ENCODE measurements at places on chromosomes 11 and 22.

GRCh38 chr11:67270256-67271204, 4.3 kb downstream of the GRK2 start:
- no peak for ATAC-seq

DNA sequence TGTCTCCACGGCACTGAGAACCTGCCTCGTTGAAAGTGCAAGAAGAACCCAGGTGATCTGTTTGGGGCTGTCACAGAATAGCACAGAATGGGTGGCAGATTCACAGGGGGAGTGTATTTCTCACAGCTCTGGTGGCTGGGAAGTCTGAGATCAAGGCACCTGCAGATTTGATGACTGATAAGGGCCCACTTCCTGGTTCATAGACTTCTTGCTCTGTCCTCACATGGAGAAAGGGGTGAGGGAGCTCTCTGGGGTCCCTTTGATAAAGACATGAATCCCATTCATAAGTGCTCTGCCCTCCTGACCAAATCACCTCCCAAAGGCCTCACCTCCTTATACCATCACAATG, 198.5 kb upstream of the SORL1-AS1 start:
- no peak for ATAC-seq

DNA sequence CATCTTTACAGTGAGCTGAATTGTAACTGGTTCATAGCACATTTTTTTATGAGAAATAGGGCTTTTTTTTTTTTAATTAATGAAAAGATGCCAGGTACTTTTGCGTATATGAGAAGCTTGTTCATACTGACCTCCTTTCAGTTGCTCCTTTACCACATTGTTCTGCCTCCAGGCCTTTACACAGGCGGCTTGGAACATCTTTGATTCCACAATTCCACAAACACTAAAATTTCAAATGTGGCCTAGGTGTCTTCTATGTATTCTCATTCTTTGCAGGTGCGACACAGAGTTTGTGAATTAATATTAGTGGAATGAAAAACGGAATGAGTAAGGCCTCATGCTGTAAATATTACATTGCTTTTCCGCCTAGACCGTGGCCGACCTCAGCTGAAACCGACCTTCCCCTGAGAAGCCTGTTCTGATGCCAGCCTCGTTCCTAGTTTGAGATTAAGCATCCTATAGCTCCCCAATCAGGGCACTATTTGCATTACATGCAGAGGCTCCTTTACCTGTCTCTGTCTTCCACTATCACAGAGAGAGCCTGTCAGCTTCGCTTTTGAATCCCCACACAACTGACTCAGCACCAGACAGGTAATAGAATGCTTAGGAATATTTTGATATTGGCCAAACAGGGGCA, 125.8 kb downstream of the LDLRAD3 start:
- no peak for ATAC-seq

DNA sequence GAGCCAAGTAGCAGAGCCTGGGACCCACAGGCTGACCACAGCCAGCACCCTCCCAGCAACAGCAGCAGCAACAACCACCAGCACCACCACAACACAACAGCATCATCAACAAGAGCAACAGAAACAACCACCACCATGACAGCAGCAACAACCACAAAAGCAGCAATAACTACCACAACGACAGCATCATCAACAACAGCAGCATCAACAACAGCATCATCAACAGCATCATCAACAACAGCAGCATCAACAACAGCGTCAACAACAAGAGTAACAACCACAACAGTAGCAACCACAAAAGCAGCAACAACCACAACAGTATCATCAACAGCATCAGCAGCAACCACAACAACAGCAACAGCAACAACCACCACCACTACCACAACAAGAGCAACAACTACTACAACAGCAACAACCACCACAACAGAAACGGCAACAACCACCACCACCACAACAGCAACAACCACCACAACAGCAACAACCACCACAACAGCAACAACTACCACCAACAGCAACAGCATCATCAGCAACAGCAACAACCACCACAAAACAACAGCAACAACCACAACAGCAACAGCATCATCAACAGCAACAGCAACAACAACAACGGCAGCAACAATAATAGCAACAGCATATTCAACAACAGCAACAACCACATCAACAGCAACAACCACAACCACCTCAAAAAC, 22.1 kb upstream of the FGF3 start:
- ATAC-seq, result no peak

- ATAC-seq, result no peak
These were observed 1125.4 kb downstream of the DLG2 start for GRCh38 chr11:84501750-84502149.

DNA sequence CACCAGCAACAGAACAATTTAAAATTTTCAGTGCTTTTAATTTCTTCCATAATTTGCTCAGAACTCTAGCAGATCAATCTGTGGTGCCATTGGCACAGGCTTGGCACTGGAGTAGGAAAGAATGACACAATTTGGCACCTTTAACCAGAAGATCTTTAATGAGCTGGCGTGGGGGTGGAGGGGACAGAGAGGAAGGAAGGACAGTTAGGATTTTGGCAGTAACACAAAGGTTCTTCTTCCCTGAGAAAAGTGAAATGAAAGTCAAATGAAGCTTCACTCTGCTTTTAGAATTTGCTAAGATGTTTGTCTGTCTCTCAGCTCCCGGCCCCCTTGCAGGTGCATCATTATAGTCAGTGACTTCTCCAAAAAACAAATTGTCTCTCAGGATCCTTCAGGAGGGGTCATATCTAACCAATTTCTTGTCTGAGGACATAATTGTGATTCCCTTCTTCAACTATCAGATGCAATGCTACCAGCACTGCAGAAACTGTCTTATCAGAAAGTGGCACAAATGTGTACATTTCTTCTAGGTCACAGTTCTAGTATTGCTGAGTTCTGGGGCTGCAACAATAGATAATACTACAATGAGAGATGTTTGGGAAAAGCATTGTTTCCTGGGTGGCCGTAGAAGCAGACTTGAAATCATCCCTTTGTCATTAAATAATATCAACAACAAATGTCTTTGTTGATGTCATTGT, 66.8 kb downstream of the CSTPP1 start:
- no peak for ATAC-seq

DNA sequence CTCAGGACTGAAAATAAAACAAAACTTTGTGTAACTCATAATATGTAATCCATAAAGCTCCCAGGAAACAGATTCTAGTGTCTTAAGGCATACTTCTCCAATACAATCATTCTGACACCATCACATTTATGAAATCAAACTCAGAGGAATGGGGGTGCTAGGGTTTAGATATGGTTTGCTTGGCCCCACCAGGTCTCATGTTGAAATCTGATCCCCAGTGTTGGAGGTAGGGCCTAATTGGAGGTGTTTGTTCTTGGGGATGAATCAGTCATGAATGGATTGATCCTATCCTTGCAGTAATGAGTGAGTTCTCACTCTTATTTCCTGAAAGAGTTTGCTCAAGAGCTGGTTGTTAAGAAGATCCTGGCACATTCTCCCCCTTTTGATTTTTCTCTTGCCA, 380.9 kb downstream of the ETS1 start:
- no peak for ATAC-seq

DNA sequence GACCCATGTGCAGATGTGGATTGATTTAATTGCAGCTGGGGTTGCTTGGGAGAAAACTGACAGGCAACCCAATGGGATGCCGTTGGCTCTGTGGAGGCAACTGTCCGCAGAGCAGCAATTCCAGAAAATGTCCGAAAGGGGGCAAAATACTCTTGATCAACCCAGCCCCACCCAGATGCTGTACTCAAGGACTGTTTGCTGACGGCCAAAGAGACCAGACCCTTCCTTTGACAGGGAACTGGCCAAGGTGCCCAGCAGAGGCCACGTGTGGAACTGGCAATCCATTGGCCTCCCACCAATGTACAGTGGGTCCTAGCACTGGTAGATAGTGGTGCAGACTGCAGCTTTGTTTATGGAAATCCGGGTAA, 29.7 kb upstream of the KCNA4 start:
- ATAC-seq, result no peak

DNA sequence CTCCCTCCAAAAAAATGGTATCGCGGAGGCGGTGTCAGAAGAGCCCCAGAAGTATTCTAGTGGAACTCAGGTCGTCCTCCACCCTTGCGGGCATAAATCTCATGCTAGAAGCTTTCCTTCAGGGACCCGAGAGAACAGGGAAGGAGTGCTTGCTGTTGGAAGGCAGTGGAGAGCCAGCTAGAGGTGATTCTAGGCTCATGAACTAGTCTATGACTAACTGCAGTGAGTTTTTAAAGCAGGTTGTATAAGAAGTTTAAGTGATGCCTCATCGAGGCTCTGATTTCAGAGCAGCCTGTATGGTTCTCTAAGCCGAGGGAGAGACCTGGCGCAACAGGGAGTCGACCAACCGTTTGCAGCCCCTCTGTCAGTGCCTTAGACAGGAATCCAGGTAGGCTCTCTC, 85.7 kb downstream of the TBC1D22A start:
- no peak for ATAC-seq

- ATAC-seq, result no peak
These were observed 32.1 kb downstream of the SERPIND1 start for GRCh38 chr22:20805972-20806471.

DNA sequence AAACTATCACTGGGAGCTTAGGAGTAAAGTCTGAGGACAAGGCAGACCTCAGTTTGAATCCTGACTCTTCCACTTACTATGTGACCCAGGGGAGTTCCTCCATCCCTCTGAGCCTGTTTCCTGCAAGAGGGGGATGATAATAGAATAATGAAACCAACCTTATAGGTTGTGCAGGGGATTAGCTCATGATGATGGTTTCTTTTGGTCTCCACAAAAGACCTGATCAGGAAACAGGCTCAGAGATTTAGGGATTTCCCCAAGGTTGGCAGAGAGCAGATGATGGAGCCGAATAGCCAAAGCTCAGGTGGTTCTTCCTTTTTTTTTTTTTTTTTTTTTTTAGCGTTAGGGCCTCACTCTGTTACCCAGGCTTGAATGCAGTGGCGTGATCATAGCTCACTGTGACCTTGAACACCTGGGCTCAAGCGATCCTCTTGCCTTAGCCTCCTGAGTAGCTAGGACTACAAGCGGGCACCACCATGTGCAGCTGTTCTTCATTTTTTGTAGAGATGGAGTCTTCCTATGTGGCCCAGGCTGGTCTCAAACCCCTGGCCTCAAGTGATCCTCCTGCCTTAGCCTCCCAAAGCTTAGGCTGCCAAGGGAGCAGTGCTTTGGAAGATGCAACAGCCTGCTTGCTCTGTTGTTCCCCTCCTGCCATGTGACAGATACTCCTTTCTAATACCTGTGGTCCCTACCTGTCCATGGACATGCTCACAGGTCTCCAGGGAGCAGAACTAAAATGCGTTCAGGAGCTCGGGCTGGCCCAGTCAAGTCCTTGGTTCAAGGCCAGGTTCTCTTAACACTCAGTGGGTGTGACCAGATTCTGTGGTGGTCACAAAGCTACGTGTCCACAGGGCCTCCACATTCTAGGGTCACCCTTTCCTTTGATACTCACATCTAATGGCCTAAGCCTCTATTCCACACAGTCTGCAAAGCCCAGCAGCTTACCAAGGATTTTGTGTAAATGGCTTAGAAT, 22.3 kb downstream of the PATZ1 start:
- no peak for ATAC-seq

DNA sequence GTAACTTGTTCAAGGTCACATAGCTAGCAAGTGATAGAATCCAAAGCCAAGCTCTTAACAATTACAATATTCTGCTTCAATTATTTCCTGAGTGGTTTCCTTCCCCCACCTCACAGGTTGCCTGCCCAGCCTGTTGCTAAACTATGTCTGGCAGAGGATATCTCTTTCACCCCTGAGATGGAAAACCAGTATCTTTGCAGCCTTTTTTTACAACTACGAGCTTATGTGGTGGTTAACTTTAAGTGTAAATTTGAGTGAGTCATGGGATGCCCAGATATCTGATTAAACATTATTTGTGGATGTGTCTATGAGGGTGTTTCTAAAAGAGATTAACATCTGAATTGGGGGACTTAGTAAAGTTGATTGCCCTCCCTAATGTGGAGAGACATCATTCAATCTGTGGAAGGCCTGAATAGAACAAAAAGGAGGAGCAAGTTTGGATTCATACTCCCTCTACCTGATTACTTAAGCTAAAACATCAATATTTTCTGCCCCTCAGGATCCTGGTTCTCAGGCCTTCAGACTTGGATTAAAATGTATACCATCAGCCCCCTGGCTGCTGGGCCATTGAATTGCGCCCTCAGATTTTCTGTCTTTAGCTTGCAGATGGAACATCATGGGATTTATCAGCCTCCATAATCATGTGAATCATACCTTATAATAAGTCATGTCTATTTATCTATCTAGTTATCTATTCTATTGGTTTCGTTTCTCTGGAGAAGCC, 911.9 kb downstream of the METTL15 start:
- no peak for ATAC-seq

DNA sequence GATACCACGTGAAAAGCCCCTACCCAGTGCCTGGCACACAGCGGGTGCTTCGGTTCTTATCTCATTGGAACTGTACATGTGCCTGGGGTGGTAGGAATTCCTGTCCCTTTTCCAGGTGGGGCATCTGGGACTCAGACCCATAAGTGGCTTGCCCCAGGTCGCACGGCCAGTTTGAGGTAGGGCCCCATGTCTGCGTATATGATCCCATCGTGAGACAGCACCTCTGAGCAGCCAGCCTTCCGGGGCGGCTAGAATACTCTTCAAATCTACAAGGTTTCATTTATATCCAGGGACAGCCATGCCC, 33.5 kb upstream of the SMIM38 start:
- ATAC-seq, result no peak

DNA sequence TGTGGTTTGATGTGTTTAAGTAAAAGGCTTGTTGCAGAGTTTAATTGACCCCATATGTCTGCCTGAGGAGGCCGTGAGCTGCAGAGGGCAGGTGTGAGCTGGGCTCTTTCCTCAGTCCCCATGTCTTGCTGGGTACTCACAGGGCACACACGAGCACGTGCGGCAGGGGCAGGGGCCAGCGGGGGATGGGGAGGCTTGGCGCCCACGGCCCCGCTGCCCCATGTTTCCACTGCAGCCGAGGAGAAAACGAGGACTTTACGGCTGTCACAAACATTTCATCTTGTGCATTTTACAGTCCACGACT, 24.7 kb upstream of the CCDC188 start:
- ATAC-seq, result no peak

DNA sequence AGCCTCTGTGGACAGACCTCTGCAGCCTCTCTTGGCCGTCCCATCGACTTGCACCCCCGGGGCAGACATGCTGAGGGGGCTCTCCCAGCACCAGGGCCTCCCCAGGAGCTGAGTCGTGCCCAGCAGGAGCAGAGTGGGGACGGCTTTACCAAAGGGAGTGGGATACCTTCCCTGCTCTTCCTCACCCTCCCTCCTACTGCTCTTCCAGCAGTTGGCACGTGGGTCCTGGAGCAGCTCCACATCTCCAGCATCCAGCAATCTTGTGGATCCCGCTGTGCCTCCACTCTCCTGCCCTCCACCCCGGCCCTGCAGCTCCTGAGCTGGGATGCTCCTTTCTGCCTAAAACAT, 854.0 kb downstream of the BRD1 start:
- ATAC-seq, result no peak

GRCh38 chr11:33722590-33723234, 13.5 kb downstream of the CD59 start:
- peak; percentile 2 for ATAC-seq

- ATAC-seq, result no peak
These were observed 559.1 kb downstream of the MIAT start for GRCh38 chr22:27216444-27216843.

- ATAC-seq, result no peak
These were observed 17.9 kb upstream of the NUCB2 start for GRCh38 chr11:17258670-17259069.

GRCh38 chr11:114326776-114327175, 30.6 kb downstream of the NNMT start:
- ATAC-seq, result no peak
